ENCODE measurements at places on chromosomes 16 and 17.

GRCh38 chr17:29038085-29038795, 4.7 kb upstream of the PIPOX start:
- no peak for DNase-seq

DNA sequence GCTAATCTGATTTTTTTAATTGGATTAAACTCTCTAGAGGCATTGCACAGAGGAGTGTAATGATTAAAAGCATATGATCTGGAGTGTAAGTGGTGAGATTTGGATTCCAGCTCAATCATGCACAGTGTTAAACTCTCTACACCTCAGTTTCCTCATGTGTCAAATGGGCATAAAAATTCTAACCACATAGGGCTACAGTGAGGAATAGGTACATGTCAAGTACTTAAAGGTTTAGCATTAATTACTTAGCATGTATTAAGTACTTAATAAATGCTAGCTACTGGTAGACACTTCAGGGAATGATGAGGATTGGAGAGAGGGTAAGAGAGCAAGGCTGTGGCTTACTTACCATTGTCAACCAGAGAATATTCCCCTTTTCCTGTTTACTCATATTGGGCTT, 17.1 kb downstream of the ERI2 start:
- no peak for DNase-seq

DNA sequence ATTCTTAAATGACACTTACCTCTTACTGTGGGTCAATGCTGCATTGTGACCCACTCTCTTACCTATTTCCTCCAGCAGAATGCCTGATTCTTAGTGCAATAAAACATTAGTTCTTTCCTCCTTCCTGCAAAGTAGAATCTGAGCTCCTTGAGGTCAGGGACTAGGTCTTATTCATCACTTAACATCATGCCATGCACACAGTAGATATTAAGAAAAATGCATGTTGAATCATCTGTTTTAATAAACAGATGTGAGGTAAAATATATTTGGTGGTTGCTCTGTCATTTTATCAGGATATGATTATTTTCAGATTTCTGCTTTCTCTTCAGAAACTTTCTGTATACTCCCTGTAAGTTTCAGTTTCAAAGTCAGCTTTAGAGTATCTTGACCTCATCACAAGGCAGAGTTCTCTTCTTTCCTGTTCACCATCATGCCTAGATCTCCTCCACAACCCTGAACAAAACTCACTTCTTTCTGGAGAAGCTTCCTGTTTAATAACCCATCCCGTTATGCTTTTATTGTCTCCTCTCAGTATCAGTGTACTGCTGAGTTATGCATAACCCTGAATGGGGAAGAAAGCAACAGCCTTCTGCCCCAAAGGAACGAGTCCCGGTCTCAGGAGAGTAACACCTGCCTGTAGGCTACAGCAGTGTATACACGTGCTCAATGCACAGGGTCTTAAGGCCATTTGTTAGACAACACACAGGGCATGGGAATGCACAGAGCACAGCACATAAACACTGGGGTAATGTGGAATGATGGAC, 30.3 kb upstream of the SUPT4H1 start:
- no peak for DNase-seq

- DNase-seq = no peak
Measured at GRCh38 chr16:11915114-11915643, 577 bp downstream of the GSPT1 start.

- DNase-seq = no peak
Measured at GRCh38 chr17:12088035-12088434, 67.4 kb downstream of the MAP2K4 start.

DNA sequence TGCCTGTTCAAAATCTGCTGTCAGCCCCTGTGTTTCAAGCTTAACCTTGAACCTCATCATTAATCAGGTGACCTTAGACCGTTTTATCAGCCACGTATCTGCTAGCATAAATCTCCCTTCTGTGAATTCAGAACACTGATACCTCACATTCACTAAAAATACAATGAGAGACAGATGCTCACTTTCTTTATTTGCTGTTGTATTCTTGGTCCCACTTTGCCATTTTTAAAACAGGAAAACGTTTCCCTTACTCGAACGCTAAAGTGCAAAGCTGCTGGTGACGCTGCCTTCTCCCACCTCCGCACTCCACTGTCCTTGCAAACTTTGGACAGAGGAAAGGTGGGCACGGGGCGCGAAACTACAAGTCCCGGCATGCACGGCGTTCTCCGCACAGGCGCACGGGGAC, 220 bp upstream of the ARHGAP44 start:
- DNase-seq = no peak

DNA sequence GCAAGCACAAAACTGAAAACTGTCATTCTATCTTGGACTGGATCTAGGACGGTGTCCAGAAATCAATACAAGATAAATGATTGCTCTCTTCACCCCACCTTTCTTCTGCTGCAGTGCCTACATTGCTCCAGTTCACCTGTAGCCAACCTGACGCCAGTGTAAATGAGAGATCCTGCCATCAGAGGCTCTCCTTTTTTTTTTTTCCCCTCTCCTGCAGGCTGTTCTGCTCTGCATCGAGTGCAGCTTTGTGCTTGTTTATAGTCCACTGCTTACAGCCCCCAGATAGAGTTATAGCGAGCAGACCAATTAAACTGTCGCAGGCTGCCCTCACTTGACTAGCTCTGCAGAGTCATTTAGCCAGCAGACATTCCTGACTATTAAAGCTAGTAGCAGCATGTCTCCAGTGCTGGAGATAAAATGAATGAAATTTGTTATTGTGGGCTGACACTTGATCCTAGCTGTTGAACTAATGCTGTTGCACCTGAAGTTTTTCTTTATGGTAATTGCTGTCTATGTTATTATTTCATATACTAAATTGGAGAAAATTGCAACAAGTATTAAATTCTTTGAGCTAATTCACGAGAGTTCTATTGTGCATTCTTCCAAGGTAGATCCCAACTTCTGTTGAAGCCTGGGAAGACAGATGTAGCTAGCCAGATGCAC, 257.1 kb downstream of the FTO start:
- no peak for DNase-seq

DNA sequence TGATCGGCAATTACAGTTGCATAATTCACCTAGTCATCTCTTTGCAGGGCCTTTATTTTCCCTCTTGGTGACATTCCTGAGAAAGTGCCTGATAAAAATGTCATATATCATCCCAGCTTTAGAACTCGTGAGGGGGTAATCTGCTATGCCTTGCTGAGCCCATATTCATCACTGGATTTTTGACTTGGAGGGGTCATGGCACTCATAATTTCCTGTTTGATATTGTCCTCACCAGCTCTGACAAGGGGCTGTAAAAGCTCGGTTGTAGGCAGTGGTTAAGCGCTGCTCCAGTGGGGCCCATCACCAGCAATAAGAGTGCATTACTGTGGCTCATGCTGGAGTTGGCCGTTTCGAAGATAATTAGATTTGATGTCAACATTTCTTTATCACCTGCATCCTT, 227.3 kb downstream of the IRX3 start:
- DNase-seq = no peak

GRCh38 chr16:67236563-67237395, 9.8 kb downstream of the TMEM208 start:
- no peak for DNase-seq
